AG09319 (cell line): ENCODE measurements at places on chromosomes 3 and 15.

GRCh38 chr15:76974456-76975036 is 20.4 kb upstream of the PSTPIP1 start:
- DNase-seq, result no peak

DNA sequence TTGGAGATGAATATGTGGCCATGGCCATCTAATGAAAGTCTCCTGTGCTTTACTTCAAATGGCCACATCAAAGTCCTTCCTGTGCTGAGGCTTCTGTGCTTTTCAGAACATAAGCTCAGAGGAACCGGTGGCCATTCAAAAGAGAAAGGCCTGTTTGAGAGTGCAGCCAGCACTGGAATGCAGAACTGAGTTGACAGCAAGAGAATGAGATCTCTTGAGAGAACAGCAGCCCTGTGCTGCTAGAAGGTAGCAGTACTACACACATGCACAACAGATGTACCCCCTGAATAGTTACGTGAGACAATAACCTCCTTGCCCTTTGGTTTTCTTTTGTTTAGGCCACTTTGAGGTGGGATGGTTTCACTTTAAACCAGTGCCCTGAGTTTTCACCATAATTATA is 292.5 kb downstream of the PTPRG start:
- no peak for DNase-seq

DNA sequence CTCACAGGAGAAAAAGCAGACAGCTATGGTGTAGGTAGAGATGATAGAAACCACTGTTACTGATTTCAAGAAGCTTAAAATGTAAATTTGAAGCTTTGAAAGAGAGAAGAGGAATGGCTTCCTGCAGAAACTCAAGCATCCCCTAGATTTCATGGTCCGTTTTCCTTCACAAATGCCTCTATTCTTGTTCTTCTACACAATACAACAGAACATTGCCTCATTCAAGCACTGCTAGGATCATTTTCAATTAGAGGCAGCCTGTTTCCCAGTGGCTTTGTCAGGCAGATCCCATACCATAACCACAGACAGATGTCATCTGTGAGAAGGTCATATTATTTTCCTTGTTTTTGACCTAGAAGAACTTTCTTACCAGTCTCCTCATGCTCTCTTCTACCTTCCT is 77.9 kb upstream of the SPRED1 start:
- no peak for DNase-seq

GRCh38 chr3:177836671-177837070 is 639.4 kb upstream of the TBL1XR1 start:
- peak; percentile 48 for DNase-seq

- DNase-seq, result peak; percentile 28
Observed at GRCh38 chr3:104628185-104628789, 738.4 kb upstream of the ALCAM start.

DNA sequence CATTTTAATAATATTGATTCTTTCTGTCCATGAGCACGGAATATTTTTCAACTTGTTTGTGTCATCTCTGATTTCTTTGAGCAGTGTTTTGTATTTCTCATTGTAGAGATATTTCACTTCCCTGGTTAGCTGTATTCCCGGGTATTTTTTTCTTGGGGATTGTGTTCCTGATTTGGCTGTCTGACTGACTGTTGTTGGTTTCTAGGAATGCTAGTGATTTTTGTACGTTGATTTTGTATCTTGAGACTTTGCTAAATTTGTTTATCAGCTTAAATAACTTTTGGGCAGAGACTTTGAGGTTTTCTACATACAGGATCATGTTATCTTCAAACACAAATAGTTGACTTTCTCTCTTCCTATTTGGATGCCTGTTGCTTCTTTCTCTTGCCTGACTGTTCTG is 418.8 kb upstream of the ALCAM start:
- DNase-seq, result peak; percentile 31
